Fibroblast of lung (primary cell): ENCODE measurements at places on chromosomes 16 and 17. TPM values are rescaled to one million over a fixed set of nuclear protein-coding genes. Genes with fewer than 3 reads are reported as not detected.

Gene HIGD1B
- 0.34 TPM in 1 of 2 replicates, not detected in the other for polyA plus RNA-seq

Gene PFAS
- 9.8 and 20.8 TPM in 2 replicates for polyA plus RNA-seq

Gene RNF222
- polyA plus RNA-seq: not detected in 2 replicates

Gene PGS1
- 21.7 and 22.4 TPM in 2 replicates for polyA plus RNA-seq

Gene ADAM11
- polyA plus RNA-seq: 0.18 and 0.52 TPM in 2 replicates

Gene DHRS7C
- polyA plus RNA-seq: not detected in 2 replicates

Gene CLCN7
- polyA plus RNA-seq: 25.0 and 25.8 TPM in 2 replicates

Gene DPH1
- polyA plus RNA-seq: 28.5 and 31.3 TPM in 2 replicates

Gene KCNJ12
- polyA plus RNA-seq: 0.09 and 0.69 TPM in 2 replicates

Gene CWC25
- 14.4 and 15.6 TPM in 2 replicates for polyA plus RNA-seq

Gene TAT
- polyA plus RNA-seq: not detected in 2 replicates

GRCh38 chr17:77995146-77995852 is 36.8 kb downstream of the TNRC6C start:
- peak; percentile 4 for DNase-seq

DNA sequence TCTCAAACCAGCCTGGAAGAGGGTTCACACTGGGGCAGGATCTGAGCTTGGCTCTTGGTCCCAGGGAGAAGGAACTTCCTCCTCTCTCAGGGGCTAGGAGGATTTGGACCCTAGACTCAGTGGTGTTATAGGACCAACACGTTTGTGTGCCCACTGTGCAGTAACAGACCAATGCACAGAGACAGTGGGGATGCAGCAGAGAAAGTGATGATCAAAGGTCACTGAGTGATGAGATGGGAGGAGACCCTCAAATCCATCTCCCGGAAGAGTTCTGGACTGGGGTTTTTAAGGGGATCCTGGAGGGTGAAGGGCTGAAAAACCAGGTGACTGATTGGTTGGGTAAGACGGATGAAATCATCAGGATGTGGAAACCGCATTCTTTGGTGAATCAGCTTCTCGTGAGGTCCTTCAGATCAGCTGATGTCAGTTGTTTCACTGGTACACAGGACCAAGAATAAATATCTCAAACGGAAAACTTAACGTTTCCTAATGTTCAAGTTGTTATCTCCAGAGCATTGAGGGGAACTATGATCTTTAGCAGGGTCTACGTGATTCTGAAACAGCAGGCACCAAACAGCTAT is 3.3 kb upstream of the VAC14 start:
- peak; percentile 92 for DNase-seq

- DNase-seq: peak; percentile 28
Measured at GRCh38 chr17:17179371-17179827, 26.7 kb downstream of the PLD6 start.

DNA sequence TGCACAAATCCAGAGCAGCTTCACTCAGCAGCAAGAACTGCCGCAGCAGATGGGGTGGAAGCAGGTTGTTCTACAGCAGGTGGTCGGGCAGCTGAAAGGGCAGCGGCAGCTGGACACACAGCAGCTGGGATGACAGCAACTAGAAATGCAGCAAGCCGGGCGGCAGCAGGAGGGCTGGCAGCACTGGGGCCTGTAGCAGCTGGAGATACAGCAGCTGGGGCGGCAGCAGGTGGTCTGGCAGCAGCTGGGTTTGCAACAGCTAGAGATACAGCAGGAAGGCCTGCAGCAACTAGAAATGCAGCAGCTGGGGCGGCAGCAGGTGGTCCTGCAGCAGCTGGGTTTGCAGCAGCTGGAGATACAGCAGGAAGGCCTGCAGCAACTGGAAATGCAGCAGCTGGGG is 460 bp downstream of the KRTAP4-3 start:
- no peak for DNase-seq

DNA sequence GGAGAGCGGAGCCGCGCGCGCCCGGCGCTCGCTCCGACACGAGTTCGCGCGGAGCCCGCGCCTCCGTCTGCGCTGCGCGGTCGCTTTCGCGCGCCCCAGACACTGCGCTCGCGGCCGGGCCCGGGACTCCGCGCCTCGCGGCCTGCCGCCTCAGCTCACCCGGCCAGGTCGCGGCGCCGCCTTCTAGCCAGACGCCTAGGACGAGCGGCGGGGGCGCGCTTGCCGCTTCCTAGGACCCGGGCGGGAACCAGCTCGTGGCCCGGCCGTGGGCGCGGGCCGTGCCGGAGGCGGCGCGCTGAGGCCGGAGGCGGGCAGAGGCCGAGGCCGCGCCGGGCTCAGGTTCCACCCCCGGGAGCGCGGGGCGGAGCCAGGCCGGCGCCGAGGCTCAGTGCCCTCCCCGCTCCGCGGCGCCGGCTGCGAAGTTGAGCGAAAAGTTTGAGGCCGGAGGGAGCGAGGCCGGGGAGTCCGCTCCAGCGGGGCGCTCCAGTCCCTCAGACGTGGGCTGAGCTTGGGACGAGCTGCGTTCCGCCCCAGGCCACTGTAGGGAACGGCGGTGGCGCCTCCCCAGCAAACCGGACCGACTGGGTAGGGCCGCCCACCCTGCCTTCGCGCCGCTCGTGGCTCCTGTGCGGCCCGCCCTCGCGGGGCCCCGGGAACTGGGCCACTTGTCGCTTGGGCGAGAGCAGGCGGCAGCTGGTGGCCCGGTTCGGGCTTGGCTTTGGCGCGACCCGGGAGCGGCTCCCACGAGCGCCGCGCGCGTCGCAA is at the start of gene SPHK1:
Gene SPHK1, plus strand, starts transcription at position 388 of the 765 bp plus-strand sequence. CDS start 1,036 bp downstream, outside the sequence.
- peak; percentile 84 for DNase-seq

GRCh38 chr16:30615358-30616091 is 5.3 kb upstream of the ZNF689 start:
- DNase-seq: no peak

- peak; percentile 36 for DNase-seq
Measured at GRCh38 chr16:86505185-86505898, 5.0 kb upstream of the FOXF1 start.

DNA sequence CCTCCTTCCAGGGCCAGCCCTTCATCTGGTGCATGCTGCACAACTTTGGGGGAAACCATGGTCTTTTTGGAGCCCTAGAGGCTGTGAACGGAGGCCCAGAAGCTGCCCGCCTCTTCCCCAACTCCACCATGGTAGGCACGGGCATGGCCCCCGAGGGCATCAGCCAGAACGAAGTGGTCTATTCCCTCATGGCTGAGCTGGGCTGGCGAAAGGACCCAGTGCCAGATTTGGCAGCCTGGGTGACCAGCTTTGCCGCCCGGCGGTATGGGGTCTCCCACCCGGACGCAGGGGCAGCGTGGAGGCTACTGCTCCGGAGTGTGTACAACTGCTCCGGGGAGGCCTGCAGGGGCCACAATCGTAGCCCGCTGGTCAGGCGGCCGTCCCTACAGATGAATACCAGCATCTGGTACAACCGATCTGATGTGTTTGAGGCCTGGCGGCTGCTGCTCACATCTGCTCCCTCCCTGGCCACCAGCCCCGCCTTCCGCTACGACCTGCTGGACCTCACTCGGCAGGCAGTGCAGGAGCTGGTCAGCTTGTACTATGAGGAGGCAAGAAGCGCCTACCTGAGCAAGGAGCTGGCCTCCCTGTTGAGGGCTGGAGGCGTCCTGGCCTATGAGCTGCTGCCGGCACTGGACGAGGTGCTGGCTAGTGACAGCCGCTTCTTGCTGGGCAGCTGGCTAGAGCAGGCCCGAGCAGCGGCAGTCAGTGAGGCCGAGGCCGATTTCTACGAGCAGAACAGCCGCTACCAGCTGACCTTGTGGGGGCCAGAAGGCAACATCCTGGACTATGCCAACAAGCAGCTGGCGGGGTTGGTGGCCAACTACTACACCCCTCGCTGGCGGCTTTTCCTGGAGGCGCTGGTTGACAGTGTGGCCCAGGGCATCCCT is 7.4 kb downstream of the NAGLU start:
- no peak for DNase-seq

DNA sequence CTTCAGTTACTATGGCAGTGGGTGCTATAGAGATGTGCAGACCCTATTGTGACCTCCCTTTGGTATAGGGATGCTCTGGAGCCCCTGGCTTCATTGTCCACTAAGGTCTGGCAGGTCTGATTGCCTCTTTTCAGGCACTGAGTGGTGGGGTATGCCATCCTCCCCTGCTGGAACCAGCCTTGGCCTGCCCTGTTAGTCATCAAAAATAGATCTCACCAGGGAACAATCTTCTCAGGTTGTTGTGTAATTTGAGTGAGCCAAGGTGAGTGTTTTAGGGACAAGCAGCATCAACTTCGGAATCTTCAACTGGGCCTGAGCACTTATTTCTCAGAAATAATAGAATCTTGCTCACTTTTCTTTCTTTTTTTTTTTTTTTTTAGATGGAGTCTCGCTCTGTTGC is 19.6 kb downstream of the HMOX2 start:
- DNase-seq: no peak

DNA sequence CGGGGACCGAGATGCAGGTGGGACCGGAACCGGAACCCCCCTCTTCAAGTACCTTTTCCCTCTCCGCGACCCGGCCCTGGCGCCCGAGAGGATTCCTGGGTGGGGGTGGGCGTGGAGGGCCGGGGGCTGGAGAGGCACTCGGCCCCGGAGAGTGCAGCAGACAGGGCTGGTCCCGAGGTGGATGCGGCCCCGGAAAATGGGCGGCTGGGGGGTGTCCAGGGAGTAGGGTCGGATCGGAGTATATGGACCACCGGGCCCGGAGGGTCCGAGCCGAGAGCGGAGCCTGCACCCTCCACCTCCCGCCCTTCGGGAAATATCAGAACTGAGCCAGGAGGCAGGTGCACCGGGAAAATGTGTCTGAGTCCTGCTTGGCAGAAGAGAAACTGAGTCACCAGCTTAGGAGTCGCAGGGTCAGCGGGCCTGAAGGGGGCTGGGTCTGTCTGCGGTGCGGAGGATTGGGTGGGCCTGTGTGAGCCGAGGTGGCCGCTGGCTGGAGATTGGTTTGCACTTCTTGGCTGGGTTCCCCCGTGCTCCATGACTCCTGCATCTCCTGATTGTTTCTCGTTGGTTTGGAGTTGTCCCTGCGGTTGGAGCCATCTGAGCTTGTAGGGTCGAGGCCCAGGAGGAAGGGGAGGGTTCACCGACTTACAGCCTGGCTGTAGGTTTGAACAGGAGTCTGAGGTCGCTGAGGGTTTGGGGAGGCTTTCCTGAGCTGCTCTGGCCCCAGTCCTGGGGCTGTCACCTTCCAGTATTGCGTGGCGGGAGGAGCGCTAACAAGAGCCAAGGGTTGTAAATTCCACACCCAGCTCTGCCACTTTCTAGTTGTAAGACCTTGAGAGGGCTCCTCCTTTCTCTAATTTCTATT is 518 bp downstream of the SH2B1 start:
- DNase-seq: peak; percentile 48

- no peak for DNase-seq
Measured at GRCh38 chr16:11638140-11638539, 30.1 kb upstream of the SNN start.

DNA sequence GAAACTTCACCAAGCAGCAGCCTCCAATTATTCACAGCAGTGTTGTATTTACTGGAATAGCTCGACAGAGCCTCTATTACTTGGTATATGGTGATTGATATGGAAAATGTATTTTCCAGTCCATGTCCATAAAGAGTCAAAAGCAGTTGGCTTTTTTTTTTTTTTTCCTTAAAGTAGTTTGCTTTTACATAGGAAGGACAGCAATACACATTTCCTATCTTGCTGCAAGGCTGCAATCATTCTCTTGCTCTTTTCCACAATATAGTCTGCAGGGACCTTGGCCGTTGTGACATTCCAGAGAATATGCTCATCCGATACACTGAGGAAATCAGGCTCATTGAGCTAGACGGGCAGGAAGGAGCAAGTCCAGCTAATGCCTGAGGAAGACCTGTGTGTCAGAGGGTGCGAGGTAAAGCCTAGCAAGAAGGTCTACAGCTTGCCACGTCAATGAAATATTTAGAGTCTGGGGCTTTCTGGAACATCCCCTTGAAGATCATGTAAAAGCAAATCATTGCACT is 131.1 kb downstream of the ENGASE start:
- no peak for DNase-seq

GRCh38 chr16:56530872-56531271 is 11.0 kb upstream of the BBS2 start:
- no peak for DNase-seq
